Stimulated activated CD8-positive, alpha-beta memory T cell treated with anti-CD3 and anti-CD28 coated beads, Interleukin-12 subunit alpha, Interleukin-12 subunit beta, amount 100 ng/mL, for 4 hours (primary cell): ENCODE measurements at places on chromosomes 6 and 20.
A peak's percentile ranks its signal among the peaks of the same experiment; 100 is the strongest.

DNA sequence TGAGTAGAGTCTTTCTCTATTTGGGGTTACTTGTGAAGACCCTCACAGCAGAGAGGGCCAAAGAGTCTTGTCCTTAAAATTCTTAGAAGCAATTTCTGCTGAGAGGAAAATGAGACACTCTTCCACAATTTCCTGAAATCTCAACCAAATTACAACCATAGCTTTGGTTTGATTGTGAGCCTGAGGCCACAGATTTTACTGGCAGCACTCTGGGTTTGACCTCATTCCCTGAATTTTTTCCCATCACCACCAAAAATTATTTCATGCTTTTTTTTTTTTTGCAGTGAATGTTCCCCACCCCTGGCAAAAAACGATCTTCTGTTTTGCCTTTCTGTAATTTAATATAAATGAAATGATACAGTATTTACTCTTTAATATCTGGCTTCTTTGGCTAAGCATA is 125.5 kb downstream of the THEMIS start:
- DNase-seq, result no peak

DNA sequence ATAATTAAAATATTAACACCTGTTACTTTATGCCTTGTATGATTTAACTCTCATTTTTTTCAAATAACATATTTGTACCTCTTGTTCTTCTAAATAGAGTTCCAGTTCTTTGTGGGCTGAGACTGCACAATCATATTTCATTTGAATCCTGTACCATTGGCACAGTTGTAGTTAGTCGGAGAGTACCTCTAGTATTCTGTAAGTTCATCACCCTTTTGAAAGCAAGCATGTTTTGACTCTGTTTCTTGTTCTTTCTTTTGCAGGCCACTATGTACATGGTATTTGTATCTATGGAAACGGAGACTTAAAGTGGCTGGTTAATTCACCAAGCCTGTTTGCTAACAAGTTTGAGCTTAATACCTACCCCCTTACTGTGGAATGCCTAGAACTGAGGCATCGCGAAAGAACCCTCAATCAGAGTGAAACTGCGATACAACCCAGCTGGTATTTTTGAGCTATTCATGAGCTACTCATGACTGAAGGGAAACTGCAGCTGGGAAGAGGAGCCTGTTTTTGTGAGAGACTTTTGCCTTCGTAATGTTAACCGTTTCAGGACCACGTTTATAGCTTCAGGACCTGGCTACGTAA is 68.2 kb downstream of the C6orf52 start:
- DNase-seq, result no peak

- no peak for DNase-seq
Measured at GRCh38 chr6:131724114-131724513, 13.3 kb upstream of the CTAGE9 start.

GRCh38 chr6:149965194-149966020 is 1.7 kb downstream of the ULBP1 start:
- DNase-seq, result no peak

- DNase-seq, result no peak
Measured at GRCh38 chr6:96153775-96154174, 138.0 kb downstream of the FUT9 start.

- DNase-seq, result no peak
Measured at GRCh38 chr20:16124911-16125776, 448.1 kb downstream of the KIF16B start.

- no peak for DNase-seq
Measured at GRCh38 chr20:46631212-46631869, 19.9 kb downstream of the SLC13A3 start.

GRCh38 chr20:56656632-56657031 is 27.5 kb downstream of the TFAP2C start:
- DNase-seq, result no peak

DNA sequence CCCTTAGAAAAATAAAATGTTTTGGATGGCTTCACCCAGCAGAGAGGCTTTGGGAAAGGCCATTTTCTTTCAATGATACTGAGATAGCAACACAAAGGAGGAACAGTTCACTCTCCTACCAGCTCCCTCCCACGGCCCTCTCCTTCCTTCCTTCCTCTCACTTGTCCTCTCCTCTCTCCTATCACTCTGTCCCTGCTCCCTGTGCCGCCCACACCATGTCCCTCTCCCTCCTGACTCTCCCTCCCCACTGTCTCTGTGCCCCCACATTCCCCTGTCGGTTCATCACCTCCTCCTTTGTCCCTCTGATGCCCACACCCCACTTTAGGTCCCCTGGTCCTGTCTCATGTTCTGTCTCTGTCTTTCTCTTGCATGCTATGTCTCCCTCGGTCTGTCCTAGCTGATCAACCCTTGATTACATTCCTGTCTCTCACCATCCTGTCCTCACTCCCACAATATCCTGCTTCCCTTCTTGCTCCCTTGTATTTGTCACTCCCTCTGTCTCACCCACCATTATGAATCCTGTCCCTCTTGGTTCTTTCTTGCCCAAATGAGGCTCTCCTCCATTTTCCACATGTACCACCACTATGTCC is 30.1 kb downstream of the ELMO2 start:
- no peak for DNase-seq

GRCh38 chr20:3563548-3564177 is 92.8 kb downstream of the ATRN start:
- no peak for DNase-seq

GRCh38 chr6:118574051-118574865 is 26.2 kb downstream of the PLN start:
- DNase-seq, result no peak

GRCh38 chr6:42239333-42239732 is 21.7 kb upstream of the MRPS10 start:
- DNase-seq, result no peak

GRCh38 chr6:159978291-159979135 is 9.6 kb downstream of the IGF2R start:
- no peak for DNase-seq

DNA sequence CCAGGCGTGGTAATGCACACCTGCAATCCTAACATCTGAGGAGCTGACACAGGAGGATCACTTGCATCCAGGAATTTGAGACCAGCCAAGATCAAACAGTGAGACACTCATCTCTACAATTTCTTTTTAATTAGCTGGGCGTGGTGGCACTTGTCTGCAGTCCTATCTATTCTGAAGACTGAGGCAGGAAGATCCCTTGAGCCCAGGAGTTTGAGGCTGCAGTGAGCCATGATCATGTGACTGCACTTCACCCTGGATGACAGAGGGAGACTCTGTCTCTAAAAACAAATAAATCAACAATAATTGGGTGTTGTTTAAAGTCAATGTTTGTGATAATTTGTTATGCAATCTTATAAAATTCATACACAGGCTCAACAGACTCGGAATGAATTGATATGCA is 18.0 kb upstream of the HLA-A start:
- no peak for DNase-seq

GRCh38 chr20:3651204-3651962 is 11.8 kb downstream of the GFRA4 start:
- DNase-seq, result no peak

- peak; percentile 40 for DNase-seq
Measured at GRCh38 chr6:156778454-156779205, 1.5 kb downstream of the ARID1B start.

DNA sequence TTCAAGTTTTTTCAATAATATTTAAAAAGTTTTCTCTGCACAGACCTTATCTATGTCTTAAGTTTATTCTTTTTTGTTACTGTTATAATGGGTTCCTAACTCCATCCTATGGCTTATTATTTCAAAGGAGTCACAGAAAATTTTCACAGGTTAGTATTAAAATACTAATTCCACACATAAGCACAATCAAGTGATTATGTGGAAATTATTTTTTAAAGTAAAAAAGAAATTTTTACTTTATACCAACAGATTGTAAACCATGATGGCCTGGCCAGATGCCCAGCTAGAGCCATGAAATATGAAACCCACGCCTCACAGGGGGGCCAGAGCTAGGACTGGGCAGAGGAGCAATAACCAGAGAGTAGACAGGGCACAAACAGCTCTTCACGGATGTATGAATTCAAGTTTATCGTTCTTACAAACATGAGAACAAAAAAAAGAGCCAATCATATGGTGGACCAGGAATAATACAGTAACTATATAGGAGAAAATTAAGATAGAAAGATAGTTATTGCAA is 34.0 kb downstream of the NUDT3 start:
- DNase-seq, result no peak

GRCh38 chr6:125811259-125811658 is 20.5 kb downstream of the NCOA7 start:
- DNase-seq, result no peak

DNA sequence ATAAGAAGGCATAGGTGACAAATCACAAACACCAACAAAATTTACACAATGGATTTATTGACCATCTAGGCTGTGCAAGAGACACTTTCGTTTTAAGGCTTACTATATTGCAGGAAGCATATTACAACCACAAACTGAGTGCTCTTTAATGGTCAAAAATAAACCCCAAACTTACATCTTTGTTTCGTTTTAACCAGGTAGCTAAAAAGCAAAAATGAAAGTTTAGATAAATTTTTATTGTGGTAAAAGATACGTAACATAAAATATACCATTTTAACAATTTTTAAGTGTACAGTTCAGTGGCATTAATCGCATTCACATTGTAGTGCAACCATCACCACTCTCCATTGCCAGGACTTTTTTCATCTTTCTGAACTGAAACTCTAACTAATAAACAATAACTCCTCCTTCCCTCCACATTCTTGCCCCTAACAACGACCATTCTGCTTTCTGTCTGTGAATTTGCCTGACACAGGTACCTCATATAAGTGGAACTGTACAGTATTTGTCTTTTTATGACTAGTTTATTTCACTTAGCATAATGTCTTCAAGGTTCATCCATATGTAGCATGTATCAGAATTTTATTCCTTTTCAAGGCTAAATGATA is 32.3 kb upstream of the DUSP22 start:
- no peak for DNase-seq

DNA sequence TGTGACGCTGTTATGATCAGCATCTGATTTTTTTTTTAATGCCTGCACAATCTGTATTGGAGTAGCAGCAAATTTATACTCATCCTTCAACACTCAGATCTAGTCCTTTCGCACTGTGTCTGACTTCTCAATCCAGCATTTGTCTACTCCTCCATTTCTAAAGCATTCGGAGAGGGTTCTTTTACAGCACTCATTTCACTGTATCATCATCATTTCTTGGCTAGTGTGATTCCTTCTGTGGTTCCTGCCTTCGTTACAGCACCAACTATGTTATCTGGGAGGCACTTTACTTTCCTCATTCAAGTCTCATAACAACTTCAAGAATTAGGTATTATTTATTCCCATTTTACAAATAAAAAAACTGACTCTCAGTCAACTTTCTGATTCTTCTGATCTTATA is 18.0 kb downstream of the NUDT3 start:
- DNase-seq, result no peak

GRCh38 chr20:58309591-58310290 is at the start of gene RAB22A:
Gene RAB22A (plus strand): TSS chr20:58309715. CDS start chr20:58309977, 262 bp downstream.
- DNase-seq, result peak; percentile 73

DNA sequence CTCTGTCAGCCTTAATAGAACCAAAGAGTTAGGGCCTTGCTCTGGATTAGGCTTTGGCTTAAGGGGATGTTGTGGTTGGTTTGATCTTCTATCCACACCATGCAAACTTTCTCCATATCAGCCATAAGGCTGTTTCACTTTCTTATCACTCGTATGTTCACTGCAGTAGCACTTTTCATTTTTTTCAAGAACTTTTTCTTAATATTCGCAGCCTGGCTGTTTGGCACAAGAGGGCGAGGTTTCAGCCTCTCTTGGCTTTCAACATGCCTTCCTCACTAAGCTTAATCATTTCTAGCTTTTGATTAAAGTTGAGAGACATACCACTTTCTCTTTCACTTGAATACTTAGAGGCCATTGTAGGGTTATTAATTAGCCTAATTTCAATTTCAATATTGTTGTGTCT is 193.1 kb downstream of the NRN1 start:
- no peak for DNase-seq

DNA sequence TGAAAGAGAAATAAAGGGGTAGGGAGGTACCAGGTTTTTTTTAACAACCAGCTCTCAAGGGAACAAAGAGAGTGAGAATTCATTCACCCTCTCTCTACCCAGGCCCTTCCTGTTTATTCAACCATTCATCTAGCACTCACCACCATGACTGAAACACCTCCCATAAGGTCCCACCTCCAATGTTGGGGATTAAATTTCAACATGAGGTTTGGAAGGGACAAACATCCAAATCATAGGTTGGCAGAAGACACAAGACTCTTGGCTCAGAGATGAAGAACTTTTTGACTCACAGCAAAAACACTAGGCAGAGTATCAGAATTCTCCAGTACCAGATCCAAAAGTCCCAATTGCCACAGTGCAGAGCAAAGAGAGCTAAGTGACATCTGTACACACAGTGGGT is 186.3 kb downstream of the EDN1 start:
- DNase-seq, result no peak

DNA sequence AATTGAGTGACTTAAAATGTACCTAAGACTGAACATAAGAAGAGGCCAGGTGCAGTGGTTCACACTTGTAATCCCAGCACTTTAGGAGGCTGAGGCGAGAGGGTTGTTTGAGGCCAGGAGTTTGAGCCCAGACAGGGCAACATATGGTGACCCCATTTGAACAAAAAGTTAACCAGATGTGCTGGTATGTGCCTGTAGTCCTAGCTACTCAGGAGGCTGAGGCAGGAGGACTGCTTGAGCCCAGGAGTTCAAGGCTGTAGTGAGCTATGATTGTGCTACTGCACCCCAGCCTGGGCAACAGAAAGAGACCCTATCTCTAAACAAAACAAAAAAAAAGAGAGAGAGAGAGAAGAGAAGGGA is 10.1 kb upstream of the PAQR8 start:
- no peak for DNase-seq

GRCh38 chr20:62985444-62985778 is 21.4 kb downstream of the BHLHE23 start:
- no peak for DNase-seq

DNA sequence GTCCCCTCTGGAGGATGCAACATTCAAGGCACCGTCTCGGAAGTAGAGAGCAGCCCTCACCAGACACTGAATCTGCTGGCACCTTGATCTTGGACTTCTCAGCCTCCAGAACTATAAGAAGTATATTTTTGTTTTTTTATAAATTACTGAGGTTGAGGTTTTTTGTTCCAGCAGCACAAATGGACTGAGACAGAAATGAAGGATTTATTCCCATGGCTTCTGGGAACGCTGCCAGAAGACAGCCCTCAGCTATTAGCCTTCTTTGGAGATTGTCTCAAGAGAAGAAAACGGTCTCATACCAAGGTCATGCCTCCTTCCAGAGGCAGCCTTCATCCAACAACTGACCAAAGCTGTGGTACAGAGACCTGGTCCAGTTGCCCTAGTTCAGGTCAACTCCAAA is 85.4 kb downstream of the CHMP4B start:
- no peak for DNase-seq

DNA sequence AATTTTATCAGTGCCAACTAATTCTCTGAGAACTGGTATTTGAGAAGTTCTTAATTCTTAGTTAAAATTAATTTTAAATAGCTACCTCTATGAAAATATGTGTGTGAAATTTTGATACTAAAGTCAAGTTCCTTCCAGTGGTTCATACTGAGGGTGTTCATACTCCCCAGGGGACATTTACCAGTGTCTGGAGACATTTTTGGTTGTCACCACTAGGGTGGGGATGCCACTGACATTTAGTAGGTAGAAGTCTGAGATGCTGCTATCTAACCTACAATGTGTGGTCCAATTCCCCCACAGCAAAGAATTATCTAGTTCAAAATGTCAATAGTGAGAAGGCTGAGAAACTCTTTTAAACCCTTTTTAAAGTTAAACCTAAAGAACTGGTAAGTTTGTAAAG is 463.8 kb downstream of the ADGRB3 start:
- DNase-seq, result no peak

- DNase-seq, result no peak
Measured at GRCh38 chr6:39347906-39348585, 25.5 kb upstream of the KCNK16 start.
